NCI-H1092 (cell line): ENCODE measurements at places on chromosomes 12 and 14.

DNA sequence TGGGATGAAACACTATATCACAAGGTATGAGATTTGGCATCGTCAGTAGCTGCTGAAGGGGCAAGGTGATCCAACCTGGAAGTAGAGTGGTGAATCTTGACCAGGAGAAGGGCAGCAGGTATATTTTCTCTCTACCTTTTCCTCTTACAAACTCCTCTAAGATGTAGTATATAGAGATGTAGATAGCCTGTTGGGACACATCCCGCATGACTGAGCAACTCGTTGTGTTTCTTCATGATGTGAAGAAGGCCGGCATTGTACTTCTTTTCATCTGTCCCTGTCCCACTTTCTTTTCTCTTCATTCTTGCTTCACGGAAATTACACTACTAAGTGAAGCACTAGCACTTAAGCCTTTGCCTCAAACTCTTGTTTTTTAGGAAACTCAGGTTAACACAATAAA is 7.3 kb upstream of the CFAP54 start:
- DNase-seq: no peak

GRCh38 chr12:60501124-60501729 is 905.4 kb downstream of the SLC16A7 start:
- no peak for DNase-seq

- no peak for DNase-seq
Observed at GRCh38 chr14:31954991-31955390, 122.1 kb upstream of the ARHGAP5 start.

DNA sequence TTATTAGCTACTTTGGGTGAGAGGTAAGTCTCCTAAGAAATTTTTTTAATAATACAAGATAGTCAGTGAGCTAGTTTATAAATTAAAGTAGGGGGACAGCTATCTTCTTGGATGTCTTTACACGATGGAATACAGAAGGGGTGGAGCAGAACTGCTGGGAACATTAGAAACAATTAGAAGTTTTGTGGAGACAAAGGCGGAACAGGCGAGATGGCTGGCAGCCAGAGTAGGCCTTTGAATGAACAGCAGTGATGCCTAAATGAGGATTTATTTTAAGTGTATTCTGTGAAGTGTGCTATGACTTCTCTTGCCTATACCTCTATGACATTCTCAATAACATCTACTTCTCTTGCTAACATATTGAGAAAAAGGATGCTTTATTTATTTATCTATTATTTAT is 1345.3 kb upstream of the SEL1L start:
- DNase-seq: no peak

DNA sequence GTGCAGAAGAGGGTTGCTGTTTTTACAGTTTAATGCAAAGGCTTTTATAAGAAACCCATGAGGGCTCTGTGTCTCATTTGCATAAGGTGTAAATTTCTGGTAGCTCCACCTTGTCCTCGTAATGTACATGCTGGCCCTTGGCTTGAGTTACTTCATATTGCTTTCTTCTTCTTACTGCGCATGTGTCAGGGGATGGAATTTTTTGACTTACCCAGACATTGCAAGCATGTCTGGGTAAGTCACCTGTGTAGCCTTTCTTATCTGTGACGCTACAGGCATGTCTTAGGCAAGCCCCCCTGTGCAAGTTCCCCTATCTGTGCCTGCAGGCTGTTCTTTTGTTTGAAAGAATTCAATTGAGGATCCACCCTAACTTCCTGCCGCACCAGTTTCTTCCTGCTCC is 274.2 kb downstream of the ETNK1 start:
- no peak for DNase-seq

DNA sequence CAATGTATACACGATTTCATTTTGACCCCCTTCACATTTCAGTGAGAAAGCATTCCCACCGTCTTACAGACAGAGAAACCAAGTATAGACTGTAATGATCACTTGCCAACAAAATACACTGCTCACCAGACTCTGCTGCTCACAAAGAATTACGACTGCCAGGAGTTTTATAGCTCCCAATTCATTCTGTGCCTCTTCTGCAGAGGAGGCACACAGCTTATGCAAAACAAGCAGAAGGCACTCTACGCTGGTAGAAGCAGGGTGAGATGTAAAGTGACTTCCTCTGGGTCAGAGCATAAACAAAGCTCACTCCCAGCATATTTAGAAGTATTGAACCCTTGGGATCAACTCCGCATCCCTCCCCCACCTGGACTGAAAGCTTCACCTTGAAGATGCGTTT is 14.6 kb downstream of the SPTB start:
- no peak for DNase-seq

DNA sequence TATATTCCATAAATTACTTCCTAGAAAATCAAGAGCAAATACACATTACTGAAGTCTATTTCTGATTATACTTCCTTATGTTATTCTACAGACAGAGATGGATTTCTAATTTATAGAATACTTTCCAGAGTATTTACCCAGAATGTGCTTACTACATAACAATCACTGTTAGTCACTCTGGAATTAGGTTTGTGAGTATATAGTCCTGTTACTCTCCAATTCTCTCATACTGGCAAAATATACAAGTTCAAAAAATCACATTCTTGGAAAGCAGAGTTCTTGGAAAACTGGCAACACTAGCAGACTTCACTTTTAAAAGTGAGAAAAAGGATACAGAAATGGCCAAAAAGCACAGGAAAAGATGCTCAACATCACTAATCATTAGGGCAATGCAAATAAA is 7.3 kb downstream of the PPP2R5E start:
- no peak for DNase-seq

- peak; percentile 28 for DNase-seq
Observed at GRCh38 chr12:6554168-6555017, 1.4 kb downstream of the IFFO1 start.

- DNase-seq: no peak
Observed at GRCh38 chr12:132021031-132021871, 71.5 kb downstream of the EP400 start.

DNA sequence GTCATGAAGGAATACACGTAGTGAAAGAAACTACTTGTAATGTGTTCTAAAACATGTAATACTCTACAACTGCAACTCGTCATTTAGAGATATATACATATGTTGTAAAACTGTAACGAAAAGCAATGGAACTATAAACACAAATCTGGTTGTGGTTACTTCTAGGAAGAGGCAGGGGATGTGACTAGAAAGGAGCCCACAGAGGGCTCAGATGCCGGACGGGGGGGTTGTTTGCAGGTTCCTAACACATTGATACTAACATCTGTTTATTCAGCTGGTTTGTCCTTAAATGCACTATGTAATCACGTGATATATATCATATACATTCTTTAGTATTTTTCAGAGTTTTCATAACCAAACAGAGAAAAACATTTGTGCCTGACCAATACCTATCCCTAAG is 16.1 kb upstream of the ANHX start:
- DNase-seq: no peak

GRCh38 chr14:38065106-38065762 is 142.5 kb upstream of the SSTR1 start:
- DNase-seq: no peak

GRCh38 chr12:130873825-130874224 is 2.0 kb downstream of the RAN start:
- no peak for DNase-seq

- DNase-seq: no peak
Observed at GRCh38 chr12:125201090-125201489, 135.9 kb downstream of the AACS start.

DNA sequence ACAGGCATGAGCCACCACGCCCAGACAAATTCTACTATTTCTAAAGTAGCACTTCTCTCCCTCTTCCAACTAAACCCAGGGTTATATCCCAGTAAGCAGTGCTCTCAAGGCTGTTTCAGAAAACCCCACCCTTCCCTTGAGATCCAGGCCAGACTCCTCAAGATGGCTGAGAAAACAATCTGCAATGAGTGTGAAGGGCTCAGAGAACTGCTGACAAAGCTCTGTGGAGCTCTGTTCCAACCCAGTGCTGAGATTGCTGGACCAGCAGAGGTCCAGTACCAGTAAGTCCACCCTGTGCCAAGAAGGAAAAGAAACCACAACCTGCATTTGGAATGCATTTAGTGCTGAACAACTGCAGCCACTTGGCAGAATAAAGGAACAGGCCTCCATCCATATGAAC is 3.7 kb upstream of the IFFO1 start:
- no peak for DNase-seq

DNA sequence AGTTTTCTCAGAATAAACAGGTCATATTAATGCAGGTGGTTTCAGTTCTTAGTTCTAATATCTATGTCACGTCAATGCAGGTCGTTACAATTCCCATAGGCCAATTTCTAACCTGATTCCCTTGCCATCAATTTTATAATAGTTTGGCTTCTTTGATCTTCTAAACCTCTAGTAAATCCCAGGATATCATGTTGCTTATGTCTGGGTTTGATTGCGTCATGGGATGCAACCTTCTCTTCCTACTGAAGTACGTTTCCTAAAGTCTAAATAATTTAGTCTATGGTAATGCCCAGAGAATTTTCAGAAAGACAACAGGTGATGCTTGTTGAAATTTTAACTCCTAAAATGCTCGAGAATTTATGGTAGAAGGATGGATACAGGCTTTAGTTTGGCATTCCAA is 19.2 kb downstream of the TAS2R7 start:
- no peak for DNase-seq

DNA sequence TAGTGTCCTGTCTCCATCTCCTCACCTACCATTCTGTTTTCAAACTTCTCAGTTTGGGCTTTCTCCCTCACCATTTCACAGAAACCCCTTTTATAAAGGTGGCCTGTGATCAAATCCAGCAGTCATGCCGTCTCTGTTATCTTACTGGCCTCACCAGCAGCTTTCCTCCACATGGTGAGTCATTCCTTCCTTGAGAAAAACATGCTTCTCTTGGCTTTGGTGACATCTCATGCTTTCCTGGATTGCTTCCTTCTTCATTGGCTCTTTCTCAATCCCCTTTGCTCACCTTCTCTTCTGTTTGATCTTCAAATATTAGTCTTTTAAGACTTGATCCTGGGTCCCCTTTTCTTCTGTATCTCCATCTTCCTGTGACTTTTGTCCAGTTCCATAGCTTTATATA is 164.9 kb downstream of the ANO4 start:
- no peak for DNase-seq

DNA sequence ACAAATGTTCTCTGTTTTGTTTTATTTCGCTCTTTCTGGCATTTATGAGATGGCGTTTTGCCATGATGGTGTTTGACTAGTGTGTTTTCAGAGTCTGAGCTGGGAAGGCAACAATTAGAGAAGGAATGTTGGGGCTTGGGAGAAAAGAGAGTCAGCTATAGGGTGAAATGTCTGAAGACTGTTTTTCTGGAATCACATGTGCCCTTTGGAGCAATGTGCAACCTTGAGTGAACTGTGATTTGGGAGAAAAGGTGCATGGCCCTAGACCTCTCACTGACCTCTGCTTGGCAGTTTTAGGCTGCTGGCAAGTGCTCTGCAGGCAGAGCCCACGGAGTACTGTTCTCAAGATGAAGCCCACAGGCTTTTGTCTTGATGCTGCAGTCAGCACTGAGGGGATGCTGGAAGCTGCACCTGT is 379.9 kb upstream of the PDE3A start:
- DNase-seq: no peak

- no peak for DNase-seq
Observed at GRCh38 chr12:8904665-8905064, 9.6 kb upstream of the PHC1 start.

DNA sequence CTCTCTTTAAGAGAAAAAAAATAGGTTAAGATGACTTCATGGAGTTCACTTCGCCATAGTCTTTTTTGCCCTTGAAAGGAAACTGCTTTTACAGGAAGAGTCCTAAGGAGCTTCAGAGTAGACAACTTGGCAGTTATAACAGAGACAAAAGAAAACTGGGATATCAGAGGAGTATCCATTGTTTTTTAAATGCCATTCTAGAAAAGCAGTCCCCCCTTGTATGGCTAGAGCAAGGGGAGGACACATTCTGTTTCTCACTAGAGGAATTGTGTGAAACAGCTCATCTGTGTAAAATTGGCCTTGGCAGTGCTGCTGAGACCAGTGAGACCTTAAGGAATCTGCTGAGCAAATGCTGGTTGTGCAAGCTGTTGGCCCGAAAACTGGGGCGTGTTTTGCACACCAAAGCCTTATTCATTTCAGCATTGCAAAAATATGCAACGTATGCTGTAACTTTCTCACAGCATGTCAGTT is 128.0 kb downstream of the GPR135 start:
- no peak for DNase-seq

DNA sequence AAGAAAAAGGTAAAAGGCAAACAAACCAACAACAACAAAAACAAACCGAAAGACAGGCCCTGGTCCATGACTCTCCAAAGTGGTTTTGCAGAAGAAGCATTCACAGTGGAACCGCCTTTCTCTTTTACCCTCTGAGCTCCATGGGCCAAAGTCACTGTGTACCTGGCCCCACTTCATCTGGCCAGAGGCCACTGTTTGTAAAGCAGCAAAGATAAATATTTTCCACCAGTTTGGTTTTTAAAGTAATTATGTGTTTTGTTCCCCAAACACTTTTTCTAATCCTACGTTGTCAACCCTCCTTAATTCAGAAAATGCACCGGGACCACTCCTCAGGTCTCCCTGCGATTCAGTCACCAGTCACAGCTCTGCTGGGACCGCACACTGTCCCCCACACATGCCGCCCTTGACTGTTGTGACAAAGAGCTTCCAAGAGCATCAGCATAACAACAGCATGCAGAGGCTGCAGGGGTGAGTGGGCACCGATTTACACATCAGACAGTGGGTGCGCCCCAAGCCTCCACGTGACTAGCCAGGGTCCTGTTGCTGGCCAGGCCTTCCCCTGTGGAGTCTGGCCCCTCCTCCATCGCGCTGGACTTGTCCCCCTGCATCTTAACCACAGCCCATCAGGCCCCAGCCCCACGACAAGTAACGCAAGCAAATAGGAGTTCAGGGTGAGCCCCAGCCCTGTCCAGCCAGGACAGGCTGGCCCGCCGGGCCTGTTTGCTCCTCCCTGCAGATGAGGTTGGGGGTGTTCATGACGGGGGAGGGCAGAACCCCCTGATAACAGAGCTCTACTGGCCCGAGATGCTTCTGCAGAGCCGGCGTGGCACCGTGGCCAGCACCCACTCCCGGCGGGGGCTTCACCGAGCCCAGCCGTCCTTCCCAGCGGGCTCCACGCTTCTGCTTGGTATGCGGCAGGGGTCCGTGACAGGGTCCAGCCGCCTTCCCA is 65.2 kb upstream of the DIO3 start:
- no peak for DNase-seq

GRCh38 chr12:52087961-52088820 is 8.7 kb downstream of the SMIM41 start:
- DNase-seq: no peak

- peak; percentile 4 for DNase-seq
Observed at GRCh38 chr12:85725991-85726390, 110.2 kb downstream of the RASSF9 start.
